ENCODE measurements at places on chromosomes 3 and 15.

- DNase-seq = peak; percentile 58
Measured at GRCh38 chr15:45549541-45550220, 27.1 kb upstream of the SLC30A4 start.

GRCh38 chr3:128196647-128197046 is 43.4 kb downstream of the EEFSEC start:
- no peak for DNase-seq

- DNase-seq = no peak
Measured at GRCh38 chr15:42490291-42490670, 660 bp downstream of the ZNF106 start.

DNA sequence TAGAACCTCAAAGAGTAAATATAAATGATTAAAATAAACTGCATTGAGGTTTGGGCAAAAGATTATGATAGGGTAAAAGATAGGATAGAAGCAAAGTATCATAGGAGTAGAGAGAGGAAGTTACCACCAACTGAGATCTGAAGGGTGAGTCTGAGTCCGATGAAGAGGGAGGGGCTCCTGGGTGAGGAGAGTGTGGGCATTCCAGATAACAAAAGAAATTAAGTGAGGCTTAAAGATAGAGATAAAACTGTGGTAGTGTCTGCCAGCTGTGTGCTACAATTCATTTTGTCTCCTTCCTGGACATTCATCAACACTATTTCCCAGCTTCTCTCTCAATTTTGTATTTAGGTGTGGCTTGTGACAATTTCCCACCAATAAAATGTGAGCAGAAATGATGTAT is 343.0 kb upstream of the PLSCR5 start:
- DNase-seq = no peak

GRCh38 chr3:45712434-45713110 is 23.4 kb downstream of the SACM1L start:
- DNase-seq = no peak

- no peak for DNase-seq
Measured at GRCh38 chr15:71501344-71502076, 308.8 kb upstream of the NR2E3 start.

DNA sequence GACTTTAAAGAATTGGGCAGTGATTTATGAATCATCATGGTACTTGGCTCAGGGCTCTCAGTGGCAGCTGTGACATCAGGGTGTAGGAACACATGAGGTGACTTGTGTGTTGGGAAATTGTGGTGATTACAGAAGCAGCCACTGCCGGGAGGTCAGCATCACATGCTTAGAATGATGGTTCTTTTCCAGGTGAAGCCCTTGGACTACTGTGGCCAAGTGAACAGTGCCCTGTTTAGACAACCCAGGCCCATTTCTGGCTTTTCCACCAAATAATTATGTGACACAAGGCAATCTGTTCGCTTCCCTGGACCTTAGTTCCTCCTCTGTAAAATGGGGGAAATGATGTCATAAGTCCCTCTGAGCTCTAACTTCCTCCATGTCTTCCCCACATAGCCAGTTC is 139.7 kb upstream of the ROPN1 start:
- no peak for DNase-seq

- DNase-seq = no peak
Measured at GRCh38 chr3:197029511-197030167, at the start of gene MELTF. MELTF (minus strand) TSS chr3:197029817; CDS start chr3:197029702, 115 bp downstream.
